ENCODE measurements at places on chromosomes 13 and 19.

DNA sequence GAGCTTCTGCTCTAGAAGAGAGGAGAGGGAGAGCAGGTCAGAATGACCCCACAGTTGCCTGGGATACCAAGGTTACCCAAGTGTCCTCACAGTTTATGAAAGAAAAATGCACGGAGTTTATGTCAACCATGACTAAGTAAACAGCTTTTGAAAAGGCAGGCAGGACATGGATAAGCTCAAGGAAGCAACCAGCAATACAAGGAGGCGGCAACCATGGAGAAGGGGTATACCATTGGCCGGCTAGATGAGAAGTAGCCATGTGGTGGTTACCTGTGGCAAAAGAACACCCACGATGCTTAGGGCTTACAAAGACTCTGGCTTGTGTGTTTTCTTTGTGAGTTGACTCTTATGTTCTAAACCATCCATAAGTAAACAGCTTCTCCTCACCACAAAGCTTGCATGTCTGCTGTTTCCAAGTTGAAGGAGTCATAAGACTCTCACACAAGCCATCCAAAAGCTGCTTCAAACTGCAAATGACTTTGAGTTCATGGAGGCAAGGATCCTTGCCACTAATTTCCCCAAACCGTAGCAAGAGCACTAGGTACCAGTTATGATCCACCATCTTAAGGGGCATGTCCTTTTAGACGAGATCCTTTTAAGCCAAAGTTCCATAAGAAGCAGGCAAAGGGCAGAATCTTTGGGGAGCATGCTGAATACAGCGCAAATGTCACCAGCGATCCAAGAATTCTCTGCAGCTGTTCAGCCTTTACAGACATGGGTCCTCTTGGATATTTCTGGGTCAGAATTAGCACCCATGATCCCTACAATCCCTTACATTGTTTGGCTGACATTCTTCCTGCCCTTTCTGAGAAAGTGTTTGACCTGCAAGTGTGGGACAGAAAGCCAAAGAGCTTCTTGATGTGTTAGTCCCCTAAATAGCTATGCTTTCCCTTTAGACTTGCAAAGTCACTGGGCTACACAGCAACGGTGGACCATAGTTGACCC, 74.8 kb upstream of the IPO5 start:
- DNase-seq, result no peak

DNA sequence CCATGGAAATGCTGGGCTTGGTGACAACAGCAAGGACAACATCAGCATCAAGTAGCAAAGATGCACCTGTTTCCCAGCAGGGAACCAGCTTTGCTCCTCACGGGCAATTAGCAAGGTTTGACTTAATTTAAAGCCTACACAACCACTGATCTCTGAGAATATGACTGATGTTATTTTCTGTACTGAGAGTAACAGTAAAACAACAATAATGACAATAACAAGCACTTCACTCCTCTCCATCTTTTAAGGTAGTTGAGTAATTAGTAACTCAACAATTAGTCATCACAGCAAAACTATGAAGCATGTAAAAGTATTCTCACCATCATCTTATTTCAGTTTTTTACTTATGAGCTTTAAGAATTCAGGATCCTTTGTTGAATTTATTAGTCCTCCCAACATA, 37.3 kb downstream of the ENOX1 start:
- DNase-seq, result no peak

DNA sequence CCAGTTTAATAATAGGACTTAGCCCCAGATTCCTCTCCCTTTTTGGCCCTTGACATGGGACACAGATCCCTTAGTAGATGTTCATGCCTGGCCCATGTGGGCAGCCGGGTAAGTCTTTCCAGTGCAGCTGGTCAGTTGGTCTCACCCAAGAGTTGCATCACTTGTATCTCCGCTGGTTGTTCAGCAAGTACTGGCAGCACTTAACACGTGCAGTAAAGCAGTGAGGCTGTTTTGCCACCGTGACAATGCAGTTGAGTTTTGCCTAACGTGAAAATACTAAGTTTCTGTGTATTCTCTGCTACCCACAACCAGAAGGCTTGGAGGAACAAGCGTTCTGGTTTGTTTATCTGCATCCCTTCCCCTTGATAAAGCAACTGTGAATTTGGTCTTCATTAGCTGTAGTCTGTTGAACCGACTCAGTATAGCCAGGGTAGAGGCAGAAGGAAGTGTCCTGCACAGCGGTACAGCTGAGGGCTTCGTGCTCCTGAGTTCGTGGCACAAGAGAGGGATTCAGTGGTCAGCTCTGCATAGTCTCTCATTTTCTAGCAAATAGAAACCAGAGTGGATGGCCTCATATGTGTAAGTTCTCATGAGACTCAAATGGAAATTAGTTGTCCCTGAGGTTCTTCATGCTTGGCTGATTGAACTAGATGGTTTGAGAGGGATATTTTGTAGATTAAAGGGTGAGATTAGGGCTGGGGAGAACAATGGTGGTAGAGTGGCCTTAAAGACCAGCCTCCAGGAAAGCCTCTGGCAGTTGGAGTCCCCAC, 50.3 kb downstream of the ARHGEF7 start:
- DNase-seq, result no peak

DNA sequence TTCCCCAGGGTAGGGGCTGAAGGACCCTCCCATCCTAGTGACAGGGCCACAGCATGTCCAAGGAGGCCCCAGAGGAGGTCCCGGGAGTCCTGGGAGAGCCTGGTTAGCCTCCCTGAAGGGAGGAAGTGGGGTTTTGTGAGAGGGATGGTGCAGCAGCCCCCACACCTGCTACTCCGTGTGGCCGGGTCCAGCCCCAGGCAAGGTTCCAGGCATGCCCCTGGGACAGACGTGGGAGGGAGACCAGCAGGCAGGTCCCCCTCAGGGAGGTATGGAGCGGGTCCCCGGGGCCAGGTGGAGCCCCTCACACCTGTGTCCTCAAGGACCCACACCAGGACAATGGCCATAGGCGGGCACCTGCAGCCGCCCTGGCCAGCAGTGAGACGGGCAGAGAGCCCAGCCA, 1.9 kb upstream of the F7 start:
- no peak for DNase-seq

GRCh38 chr19:483332-484072, 12.8 kb upstream of the MADCAM1 start:
- no peak for DNase-seq

- DNase-seq, result no peak
Measured at GRCh38 chr13:112741835-112742570, 52.2 kb downstream of the ATP11A start.
